Jurkat, Clone E6-1 (cell line): ENCODE measurements at places on chromosomes 6 and 20.

DNA sequence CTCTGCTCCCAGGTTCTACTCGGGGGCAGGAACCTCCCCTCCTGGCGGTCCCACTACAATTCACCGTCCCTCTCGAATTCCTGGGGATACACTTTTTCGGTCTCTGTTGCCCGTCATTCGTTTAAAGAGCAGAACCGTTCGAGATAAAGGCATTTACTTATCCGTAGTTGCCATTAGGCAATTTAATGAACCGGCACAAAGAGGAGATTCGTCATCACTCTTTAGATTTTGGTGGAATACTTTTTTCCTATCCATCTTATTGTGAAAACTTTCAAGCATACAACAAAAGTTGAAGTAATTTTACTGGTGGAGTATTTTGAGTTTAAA is 1.2 kb upstream of the CD24 start:
- no peak for DNase-seq

- no peak for DNase-seq
These were observed 353.1 kb upstream of the TSHZ2 start for GRCh38 chr20:52619101-52619500.

DNA sequence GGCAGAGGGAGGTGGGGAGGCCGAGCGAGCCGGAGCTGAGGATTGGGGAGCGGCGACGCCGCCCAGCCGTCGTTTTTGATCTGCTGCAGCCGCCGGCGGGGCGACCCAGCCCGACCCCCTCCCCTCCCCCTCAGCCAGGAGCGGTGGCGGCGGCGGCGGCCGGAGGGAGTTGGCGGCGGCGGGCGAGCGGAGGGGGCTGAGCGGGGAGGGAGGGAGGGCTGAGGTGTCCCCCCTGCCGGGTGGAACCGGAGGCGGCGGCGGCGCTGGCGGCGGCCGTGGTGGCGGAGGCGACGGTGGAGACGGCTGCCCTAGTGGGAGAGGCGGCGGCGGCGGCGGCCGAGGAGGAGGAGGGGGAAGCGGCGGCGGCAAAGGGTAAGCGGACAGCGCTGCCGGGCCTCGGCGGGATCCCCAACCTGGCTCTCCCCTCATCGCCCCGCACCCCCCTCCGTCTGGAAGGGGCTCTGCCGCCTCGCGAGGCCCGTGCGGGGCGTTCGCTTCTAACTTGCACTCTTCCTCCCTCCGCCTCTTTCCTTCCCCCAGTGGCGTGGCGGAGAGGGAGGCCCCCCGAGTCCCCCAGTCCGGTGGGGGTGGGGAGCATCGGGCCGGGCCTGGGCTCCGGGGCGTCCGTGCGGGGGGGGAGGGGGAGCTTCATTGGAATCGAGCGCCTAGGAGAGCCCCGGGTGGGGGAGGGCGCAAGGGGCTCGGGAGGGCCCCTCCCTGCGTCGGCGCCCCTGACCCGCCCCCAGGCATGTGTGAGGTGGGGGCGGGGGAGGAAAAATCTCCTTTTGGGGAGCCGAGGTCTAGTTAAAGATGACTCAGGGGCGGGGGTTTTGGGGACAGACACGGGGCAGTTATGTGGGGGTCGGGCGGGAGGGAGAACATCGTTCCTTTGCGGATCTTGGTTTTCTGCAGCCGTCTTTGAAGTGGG is at the start of gene TAB2:
TAB2 (plus strand) TSS at position 69 of the 928 bp plus-strand sequence. CDS start 52,286 bp downstream, outside the sequence.
- DNase-seq = peak; percentile 12

DNA sequence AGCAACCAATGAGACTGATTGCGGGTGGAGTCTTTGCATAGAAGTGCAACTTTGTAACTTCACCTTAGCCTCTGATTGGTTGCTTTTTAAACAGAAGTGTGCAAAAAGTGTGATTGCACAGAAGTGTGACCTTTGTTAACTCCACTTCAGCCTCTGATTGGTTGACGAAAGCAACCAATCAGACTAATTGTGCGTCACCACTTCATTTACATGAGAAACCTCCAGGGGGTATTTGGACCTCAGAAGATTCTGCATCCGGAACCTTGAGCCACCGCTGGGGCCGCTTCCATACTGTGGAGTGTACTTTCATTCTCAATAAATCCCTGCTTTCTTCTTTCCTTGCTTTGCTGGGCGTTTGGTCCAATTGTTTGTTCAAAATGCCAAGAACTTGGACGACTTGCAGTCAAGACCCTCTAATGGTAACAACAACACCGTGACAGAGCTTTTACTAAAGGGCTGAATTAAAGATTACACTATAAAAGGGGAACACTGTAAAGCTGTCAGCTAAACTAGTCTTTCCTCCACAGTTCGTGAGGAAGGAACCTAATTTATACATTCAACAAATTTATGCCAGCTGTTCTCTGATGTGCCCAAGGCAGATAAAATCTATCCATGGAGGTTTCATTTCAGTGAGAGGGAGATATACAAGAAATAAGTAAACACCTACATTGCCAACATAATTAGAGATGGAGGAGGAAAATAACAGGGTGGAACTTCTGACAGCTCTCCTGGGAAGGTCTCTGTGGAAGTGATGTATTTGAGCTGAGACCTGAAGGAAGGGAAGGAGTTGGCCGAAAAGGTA is 1.4 kb upstream of the HECA start:
- no peak for DNase-seq
